ENCODE measurements at places on chromosomes 3 and 15.
A peak's percentile ranks its signal among the peaks of the same experiment; 100 is the strongest.

GRCh38 chr15:38226608-38227266, 25.9 kb upstream of the SPRED1 start:
- peak; percentile 75 for DNase-seq

- DNase-seq, result no peak
Observed at GRCh38 chr3:184209146-184209923, 20.1 kb upstream of the VWA5B2 start.

DNA sequence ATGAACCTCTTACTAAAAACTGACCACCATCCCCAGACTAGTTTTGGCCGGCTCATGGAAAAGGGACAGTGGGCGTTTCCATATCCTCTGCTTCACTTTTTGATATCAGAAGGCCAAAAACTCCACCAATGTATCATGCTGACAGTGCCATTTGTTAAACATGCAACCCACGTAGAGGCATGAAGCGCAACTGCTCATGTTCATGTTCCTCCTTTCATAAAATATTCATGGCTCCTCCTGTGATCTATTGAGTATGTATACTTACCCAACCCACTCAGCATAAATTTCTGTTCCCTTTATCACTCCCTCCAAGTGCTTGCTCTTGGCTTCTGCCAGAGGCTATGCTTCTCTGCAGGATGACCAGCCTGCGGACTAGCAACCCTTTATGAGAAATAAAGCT, 58.7 kb upstream of the TGFBR2 start:
- no peak for DNase-seq

DNA sequence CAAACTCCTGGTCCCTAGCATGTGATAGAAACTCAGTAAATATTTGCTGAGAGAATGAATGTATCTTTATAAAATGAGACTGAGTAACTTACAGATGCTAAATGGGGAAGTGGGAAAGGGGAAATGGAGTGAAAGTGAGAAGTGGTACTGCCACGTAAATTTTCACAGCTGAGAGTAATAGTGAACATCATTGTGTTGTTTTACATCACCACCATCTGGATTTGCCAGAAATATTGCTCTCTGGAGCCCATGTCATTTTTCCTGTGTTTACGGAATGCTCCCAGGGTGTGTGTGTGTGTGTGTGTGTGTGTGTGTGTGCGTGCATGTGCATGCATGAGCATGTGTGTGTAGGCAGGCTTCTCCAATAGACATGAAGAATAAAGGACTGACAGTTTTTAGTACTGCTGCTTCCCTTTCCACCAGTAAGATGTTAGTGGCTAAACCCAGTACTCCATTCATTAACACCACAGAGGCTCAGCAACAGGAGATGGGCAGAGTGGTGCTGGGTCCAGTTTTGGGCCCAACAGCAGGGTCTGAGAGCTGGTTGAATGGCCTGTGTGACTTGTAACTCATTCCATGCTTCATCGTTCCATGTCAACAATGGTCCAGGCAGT, 57.3 kb downstream of the DIPK2A start:
- DNase-seq, result no peak

DNA sequence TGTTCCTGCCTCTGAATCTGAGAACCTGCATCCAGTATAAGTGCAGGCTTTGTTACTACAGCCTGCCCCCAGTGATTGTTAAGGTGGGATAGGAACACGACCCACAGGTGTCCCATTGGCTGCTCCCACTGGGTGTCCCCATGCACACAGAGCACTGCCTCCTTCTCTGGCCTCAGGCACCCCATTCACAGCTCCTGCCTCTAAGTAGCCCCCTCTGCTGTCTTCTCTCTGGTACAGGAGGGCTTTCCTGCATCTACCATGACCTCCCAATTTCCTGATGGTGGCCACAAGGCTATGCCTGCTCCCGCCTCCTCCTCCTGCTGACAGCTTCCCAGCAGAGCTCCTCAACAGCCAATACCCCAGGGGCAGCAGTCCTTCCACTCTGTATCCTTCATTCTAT, 238.6 kb upstream of the TMC3 start:
- DNase-seq, result no peak

GRCh38 chr15:31266712-31267111, 59.9 kb upstream of the KLF13 start:
- DNase-seq, result no peak

- no peak for DNase-seq
Observed at GRCh38 chr15:69337138-69337537, 38.4 kb downstream of the PAQR5 start.

- no peak for DNase-seq
Observed at GRCh38 chr3:172506094-172506493, 17.1 kb downstream of the TNFSF10 start.

- DNase-seq, result no peak
Observed at GRCh38 chr15:65204236-65204930, 6.9 kb downstream of the CILP start.

DNA sequence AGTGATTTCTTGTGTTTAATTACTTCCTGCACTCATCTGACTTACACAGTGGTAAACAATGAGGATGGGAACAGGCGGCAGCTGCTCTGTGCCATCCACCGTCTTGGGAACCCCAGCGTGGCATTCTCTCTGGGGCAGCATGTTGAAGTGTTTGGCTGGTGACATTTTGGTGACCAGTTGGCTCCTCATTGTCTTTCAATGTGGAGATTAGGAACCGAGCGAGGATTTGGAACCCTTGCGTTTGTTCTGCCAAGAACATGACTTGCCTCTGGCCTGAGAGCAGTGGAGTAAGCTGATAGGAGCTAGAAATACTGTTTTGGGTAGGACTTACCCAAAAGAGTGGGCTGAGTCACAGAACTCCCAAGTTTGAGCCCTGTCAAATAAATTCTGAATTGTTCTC, 88.8 kb downstream of the IGF1R start:
- no peak for DNase-seq

GRCh38 chr3:111803123-111803593, 55.9 kb upstream of the PHLDB2 start:
- DNase-seq, result no peak

GRCh38 chr3:123799544-123800361, 84.4 kb downstream of the MYLK start:
- DNase-seq, result no peak

DNA sequence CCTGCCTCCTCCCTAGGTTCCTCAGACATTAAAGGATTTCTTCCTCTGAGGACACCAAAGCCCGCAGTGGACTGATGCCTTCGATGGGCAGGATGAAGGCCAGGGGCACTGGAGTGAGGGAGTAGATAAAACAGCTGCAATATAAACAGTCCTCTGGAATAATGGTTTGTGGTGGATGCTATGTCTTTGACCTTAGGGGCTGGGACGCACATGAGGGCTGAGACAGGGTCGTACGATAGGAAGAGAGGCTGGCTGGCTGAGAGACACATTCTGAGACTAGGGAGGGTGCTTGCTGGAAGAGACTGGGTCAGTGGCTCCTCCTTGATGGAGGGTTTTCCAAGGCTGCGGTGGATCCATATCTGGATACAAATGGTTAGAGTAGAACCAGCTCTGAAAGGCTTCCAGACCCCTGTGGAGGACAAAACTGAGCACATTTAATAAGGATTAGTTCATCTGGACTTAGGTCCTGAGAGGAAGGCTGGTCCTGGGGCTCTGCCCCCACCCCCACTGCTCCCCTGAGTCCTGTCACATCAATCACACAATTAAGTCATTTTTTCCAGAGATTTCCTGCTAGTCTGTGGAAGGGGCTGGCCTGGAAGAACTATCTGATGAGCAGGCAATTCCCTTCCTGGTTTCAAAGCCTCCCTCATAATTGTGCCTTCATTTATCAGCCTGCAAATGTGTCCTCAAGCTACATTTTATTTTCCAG, 15.8 kb downstream of the TBC1D21 start:
- no peak for DNase-seq

GRCh38 chr15:71011503-71012155, 103.6 kb upstream of the THSD4 start:
- no peak for DNase-seq

DNA sequence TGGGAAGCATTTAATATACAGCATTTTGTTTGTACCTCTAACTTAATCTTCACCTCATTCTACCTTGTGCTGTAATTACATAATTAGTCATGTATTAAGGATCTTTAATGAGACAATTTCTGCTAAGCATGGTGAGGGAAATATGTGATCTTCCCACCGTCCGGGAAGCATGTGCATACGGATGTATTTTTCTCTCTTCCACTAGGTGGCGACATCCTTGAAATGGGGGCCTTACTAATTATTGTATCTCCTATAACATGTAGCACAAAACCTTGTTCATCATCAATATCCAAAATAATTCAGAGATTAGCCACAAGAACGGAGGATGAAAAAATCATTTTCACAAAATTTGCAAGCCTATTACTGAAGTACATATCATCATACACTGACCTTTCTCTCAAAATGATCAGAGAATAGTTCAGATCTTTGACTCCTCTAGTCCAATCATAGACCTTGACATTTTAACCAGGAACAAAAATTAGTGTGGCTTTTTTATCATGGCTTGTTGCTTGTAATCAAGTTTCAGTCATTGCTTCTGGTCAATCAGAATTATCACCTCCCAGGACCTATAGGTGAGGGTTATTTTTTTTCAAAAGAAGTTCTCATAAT, 148.9 kb upstream of the GBE1 start:
- DNase-seq, result no peak

DNA sequence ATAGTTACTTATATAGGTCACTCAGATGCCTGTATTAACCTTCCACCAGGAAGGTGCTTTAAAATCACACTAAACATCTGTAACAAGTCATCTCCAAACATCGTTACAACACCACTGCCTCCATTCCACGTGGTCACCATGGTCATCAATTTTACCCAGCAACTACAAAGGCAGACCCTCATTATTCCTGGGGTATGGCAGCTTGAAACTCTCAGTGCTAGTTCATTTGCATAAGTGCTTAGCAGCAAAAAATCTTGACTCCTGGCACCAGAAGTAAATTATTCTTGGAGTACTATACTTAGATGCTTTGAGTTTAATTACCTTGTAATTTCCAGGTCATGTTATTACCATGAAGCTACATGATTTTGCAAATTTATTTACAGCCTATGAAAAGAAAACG, 250.6 kb downstream of the KBTBD8 start:
- no peak for DNase-seq

DNA sequence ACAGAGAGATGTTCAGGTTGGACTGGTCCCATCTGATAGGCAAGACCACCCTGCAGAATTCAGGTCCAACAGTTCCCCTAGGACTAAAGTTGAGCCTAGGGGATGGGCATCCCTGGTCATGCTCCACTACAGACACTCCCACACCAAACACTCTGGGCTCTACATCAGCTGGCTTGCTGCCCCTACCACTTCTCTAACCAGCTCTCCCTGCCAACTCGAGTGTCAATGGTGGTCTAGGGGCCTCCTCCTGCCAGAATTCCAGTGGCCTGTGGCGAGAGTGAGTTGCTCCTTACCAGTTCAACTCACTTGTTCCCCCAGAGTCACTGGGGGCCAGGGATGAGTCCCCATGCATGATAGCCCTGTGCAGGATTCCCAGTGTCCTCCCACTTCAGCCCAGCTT, 316.2 kb upstream of the PPP2R3A start:
- DNase-seq, result no peak

DNA sequence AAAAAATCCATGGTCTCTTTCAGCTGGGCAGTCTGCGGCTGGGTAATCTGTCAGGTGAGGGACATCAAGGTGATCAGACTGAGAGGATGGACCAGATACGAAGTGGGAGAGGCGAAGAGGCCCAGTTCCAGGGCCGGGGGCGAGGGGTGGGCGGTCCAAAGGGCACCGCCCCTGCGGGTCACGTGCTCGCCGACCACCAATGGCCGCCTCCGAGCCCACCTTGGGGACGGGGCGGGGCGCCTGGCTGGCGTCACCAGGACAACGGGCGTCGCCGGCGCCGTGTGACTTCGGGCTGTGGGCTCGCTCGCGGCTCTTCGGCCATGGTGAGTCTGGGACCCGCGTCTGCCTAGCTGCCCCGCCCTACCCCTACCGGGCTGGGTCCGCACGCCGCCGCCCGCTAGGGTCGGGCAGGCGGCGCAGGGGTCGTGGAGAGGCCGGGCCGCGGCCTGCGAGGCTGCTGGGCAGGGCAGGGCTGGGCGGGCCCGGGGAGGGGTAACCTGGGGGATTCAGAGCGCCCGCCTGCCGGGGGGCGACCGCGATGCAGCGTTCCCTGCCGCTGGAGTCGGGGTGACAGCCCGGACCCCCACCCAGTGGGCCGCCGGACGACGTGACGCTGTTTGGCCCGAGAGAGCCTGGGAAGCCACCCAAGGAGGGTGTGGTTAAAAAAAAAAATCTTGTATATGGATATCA, at the start of gene FBXL2:
Gene FBXL2 (plus strand): TSS at position 250 of the 690 bp plus-strand sequence. CDS start 71 bp downstream, at position 321.
- peak; percentile 74 for DNase-seq

DNA sequence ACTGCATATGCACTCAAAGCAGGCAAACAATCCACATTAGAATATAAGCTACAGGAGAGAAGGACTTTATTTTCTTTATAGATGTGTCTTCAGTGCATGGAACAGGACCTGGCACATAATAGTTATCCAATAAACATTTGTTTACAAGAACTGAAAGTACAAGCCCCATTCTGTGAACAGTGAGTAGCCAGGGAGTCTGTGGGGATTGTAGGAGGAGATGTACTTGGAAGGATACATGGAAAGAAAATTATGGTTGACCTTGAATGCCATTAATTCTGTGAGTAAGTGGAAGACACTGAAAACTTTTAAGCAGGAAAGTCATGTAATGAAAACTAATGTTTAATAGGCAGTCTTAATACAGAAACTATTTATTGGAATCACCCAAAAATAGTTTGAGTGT, 28.3 kb downstream of the MASP1 start:
- DNase-seq, result no peak

- no peak for DNase-seq
Observed at GRCh38 chr3:119297169-119297568, 3.0 kb downstream of the ARHGAP31 start.

DNA sequence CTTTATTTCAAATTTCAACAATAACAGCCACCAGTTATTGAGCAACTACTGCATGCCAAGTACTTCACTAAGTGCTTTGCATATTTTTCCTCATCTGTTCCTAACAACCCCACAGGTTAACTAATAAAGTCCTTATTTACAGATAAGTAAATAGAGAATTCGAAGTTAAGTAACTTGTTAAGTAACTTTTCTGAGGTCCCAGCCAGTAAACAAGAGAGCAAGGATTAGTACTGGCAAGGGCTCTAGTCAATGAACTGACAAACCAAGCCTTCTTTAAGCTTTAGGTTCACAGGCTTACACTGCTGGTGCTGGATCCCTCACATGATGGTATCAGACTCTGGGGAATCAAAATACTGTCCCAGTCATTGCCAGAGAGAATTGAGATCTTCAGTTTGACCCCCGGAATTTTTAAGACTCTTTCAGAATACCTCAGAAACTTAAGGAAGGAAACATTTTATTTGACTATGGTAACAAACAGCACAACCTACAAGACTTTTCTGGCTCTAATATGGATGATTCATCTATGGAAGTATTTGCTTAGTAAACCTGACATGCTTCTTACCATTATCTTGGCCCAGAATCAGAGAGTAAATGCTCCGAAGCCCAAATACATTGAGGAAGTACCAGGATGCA, 16.5 kb downstream of the EMC3 start:
- DNase-seq, result no peak

DNA sequence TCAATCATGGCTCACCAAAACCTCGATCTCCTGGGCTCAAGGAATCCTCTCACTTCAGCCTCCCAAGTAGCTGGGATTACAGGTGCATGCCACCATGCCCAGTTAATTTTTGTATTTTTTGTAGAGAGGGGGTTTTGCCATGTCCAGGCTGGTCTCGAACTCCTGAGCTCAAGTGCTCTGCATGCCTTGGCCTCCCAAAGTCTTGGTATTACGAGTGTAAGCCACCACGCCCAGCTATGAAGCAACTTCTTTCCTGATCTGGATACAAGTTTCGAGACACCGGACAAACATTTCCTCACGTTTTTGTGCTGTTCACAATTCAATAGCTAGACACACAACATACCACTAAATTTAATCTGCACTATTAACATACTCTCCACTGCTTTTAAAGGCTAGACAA, 3.4 kb upstream of the SYNM start:
- no peak for DNase-seq

GRCh38 chr3:131454501-131454900, 48.3 kb downstream of the MRPL3 start:
- DNase-seq, result no peak

Measured in dorsolateral prefrontal cortex (tissue), 122 donors.